Skin of body (tissue), 3 donors: ENCODE measurements at places on chromosomes 16 and 17.

DNA sequence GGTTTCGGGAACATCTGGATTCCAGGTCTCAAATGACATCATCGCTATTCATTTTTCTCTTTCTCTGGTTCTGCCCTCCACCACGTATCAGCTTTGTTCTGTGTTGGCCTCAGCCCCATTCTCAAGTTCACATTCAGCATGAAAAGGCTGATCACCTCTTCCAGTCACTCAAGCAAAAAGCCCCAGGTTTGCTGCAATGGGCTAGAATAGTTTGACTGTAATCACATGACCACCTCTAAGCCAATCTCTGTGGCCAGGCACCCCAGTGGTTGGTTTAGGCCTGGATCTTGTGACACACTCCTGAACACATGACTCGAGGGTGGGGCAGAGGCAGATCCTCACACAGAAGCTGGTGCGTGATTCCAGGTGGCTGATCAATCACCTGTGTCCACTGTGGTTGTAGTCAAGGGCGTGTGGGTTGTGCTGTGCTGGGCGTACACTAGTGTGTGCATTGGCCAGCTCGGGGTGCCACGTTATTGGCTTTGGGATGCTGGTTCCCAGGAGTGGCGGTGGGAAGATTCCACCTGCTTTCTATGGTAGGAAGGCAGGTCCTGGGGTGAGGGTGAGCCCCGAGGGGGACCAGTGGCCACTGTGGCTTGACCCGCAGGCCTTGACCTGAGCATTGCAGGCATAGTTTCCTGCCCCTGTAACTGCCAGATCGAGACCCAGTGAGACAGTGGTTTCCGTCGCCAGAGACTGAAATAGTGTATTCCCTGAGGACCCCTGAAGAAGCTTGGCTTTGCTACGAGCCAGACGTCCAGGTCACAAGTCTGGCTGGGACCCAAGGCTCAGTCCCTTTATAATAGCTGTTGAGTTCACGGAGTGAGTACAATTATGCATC, 12.0 kb downstream of the EEF2K start:
- peak; percentile 52 for DNase-seq

- DNase-seq, result no peak
Measured at GRCh38 chr16:87152221-87152755, 164.9 kb downstream of the C16orf95 start.

- DNase-seq, result no peak
Measured at GRCh38 chr17:39963829-39964228, 1.0 kb downstream of the GSDMA start.

GRCh38 chr16:1981398-1981836, at the start of gene NOXO1:
Gene NOXO1 (minus strand): TSS chr16:1981469. CDS start chr16:1981179, 290 bp downstream.
- no peak for DNase-seq

GRCh38 chr17:1239210-1239609, 31.0 kb upstream of the BHLHA9 start:
- no peak for DNase-seq

GRCh38 chr17:74244548-74244947, 29.5 kb upstream of the DNAI2 start:
- no peak for DNase-seq

- no peak for DNase-seq
Measured at GRCh38 chr16:75280331-75280804, 28.9 kb upstream of the BCAR1 start.

DNA sequence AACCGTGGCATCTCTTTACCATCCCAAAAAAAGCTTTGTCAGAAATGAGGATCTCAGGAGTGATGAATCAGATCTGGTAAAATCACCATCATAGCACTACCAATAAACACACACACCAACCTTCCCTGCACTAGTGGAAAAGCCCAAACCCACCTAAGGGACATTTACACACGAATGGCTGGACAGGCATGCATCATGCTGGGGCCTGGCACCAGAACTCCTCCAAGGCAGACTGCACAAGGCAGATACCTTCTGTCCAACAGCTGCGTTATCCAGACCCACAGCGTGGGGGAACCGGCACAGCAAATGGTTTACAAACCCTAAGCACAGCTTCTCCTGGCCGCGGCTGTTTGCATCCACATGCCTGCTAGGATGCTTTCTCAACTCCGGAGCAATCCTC, 2.8 kb downstream of the ASIC2 start:
- no peak for DNase-seq

GRCh38 chr17:32143527-32143870, 1.2 kb downstream of the RHOT1 start:
- no peak for DNase-seq

DNA sequence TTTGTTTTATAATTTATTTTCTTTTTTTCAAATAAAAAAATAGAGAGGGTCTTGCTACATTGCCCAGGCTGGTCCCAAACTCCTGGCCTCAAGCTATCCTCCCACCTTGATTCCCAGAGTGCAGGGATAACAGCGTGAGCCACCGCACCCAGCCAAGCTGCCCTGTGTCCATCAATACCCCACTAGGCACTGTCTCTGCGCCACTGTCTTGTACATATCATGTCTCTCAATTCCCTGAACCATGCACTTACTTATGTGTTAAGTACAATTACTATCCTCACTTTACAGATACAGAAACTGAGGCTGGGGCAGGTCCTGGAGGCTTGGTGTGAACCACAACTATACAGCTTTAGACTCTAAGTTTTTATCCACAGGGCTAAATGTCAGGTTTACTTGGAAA, 11.7 kb downstream of the NSMCE1 start:
- DNase-seq, result no peak

GRCh38 chr17:57993471-57994365, 5.7 kb upstream of the VEZF1 start:
- no peak for DNase-seq

GRCh38 chr16:89422905-89423630, 67.3 kb downstream of the ANKRD11 start:
- no peak for DNase-seq

DNA sequence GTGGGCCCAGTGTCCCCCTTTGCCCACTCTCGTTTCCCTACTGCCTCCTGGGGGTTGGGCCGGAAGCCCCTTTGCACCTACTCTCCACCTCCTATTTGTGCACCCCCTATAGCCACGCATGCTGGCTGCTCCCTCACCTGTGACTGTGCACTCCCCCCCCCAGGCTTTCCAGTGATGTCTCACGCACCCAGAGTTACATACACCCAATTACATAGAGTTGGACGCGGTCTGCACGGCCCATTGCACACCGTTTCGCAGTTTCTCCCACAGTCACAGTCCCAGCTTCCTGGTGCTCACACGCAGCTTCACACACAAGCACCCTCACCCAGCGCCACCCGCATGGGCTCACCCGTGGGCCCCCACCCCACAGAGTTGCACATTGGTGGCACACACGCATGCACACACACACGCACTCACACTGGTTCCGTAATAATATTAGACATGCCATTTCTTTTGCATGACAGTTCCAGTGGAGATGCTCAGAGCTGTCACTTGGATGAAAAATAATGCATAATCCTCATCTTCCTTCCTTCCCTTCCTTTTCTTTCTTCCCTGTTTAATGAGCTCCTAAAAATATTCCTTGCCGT, 21.5 kb upstream of the C1QL1 start:
- DNase-seq, result no peak

- DNase-seq, result no peak
Measured at GRCh38 chr17:40779181-40779909, 3.0 kb downstream of the KRT27 start.

DNA sequence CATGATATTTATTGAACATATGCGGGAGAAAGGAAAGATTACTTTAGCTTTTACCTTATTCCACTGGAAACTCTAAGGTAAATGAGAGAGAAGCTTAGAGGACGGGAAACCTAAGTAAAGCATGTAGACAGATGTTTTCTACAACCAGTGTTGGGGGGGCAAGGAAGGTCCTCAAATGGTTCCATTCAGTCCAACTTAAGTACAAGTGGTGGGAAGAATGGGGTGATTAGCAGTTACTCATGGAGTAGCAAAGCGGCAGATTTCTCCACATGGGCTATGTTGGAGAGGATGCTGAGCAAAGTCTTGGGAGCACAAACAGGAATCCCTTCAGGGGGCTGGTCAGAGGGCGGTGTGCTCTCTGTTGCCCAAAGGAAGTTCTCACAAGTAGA, 78.6 kb downstream of the YPEL2 start:
- no peak for DNase-seq

DNA sequence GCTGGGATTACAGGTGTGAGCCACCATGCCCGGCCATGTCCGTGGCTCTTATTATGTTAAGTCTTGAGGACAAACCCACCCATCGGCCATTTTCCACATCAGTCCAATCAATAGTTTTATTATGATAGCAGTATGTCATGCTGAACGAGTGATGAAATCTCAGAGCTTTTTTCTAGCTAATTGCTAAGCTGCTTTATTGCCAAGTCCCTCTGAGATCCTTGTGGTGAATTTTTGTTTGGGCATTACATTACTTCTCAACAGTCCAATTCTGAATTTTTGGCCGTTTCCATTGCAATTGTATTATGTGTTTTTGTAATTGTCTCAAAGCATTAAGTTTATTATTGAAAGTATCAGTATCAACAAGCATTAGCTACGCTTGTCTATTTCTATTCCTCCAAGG, 10.9 kb downstream of the RNF112 start:
- DNase-seq, result no peak

DNA sequence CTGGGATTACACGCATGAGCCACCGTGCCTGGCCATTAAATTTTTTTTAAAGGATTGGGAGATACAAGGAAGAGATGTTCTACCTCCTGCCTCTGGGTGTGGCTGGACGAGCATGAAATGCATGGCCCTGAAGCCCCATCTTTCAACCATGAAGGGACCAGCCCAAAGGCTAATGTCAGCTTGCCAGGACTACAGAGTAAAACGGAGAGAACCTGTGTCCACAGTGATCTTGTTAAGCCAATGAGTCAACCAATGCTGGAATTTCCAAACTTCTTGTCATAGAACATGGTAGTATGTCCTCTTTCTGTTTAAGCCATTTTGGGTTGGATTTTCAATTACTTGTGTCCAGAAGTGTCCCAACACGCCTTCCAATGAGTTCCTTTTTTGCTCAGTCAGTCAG, 71.3 kb downstream of the RTN4RL1 start:
- no peak for DNase-seq

DNA sequence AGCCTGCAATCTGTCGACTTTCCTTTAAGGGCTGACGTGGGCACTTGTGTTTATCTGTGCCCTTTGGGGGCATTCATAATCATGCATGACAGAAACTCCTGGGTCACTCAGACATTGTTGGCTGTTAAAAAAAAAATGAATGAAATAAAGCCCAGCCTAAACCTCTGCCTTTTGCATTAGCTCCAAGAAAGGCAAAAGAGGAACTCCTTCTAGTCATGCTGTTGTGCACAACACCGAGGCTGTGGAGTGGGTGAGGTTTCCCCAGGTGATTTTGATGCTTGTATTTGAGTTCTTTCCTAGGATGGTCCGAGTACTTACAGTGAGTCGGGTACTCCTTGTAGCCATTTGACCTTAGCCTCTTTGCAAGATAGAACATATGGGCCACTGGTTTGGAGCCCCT, 49.6 kb upstream of the IRX6 start:
- no peak for DNase-seq

- no peak for DNase-seq
Measured at GRCh38 chr17:7112510-7113108, 2.0 kb downstream of the ASGR2 start.

DNA sequence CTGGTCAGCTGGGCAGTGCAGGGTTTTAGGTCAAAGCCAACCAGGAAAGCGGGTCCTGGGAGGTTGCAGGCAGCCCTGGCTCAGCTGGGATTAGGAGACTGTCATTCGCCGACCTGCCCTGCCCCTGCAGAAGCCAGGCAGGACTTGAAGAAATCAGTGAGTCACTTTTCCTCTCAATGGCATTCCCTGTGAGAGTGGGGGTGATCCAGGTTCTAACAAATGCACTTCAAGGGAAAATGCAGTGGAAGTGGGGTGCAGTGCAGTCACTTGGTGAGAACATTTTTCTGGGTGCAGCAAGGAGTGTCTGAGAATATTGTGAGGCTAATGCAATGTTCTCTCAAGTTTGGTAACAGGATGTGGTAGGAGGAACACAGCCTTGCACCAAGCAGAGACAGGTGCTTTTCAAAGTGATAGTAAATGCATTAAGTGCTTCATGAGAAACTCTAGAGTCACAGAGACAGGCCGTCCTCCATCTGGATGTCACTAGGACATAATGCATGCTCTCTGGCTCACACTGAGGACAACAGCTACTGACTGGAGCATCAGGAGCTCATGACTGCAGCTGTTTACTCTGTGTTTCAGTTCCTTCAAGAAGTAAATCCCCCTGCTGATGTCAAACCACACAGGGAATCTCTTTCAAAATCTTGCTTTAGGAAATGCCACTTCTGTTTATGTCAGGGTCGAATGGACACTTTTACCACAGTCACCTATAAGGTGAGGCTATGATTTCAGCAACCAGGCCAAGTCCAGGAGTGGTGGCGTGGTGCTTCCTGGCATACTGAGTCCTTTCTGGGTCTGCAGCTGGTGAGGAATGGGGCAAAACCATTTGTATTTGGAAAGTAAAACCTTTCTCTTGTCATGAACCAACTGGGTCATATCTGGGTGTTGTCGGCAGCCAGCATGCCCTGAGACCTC, 16.7 kb downstream of the CDK5R1 start:
- no peak for DNase-seq

GRCh38 chr17:50079334-50080095, 15.6 kb upstream of the PDK2 start:
- DNase-seq, result no peak

GRCh38 chr17:77372444-77373298, 231.9 kb downstream of the SEC14L1 start:
- peak; percentile 83 for DNase-seq

DNA sequence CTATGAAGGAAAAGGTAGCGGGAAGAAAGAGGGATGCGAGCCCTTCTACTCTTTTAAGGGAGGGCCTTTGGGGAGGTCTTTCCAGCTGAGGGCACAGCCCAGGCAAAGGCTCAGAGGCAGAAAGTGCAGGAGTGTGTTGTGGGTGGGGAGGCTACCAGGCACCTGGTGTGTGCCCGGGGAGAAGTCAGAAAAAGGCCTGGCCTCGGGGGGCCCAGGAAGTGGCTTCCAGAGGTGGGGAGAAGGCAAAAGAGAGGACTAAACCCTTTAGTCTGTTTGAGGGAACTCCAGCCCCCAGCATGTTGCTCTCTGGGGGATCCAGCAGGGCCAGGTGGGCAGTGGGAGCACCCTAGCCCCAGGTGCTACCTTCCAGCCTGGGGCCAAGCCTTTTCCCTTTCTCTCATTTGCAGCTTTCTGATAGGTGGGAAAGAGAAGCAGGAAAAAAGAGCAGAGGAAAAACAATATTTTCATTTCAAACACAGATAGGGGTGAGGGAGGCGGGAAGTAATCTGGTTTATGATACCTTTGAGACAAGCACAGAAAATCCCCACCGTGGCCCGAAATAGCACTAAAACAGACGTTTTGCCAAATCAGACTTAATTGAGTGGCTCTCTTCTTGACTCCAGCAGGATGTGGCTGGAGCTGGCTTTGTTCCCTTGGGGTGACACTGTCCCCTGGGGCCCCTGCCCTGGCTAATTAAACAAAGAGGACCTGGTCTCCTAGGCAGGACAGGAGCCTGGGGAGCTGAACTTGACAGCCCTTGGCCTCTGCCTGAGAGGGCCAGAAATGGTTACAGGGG, 10.4 kb downstream of the RAI1 start:
- DNase-seq, result no peak
